ENCODE measurements at places on chromosomes 4 and X.

GRCh38 chr4:148118633-148119032, 323.6 kb downstream of the NR3C2 start:
- DNase-seq = no peak

DNA sequence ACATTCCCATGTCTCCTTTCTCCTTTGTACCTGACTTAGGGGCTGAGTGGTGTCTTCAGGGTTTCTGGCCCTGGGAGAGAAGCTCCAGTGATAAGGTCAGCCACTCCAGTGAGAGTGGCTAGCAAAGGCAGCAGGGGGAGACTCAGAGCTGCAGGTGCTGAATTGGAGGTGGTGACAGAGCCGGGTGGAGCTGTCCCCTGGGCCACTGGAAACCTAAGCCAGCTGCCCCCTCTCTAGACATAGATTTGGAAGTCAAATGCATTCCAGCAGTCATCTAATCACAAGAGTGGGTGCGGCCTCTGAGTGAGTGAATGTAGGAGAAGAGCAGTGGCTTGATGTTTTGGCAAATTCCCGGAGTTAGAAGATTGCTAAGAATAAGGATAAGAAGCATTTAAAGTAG, 28.5 kb downstream of the TRIM2 start:
- no peak for DNase-seq

DNA sequence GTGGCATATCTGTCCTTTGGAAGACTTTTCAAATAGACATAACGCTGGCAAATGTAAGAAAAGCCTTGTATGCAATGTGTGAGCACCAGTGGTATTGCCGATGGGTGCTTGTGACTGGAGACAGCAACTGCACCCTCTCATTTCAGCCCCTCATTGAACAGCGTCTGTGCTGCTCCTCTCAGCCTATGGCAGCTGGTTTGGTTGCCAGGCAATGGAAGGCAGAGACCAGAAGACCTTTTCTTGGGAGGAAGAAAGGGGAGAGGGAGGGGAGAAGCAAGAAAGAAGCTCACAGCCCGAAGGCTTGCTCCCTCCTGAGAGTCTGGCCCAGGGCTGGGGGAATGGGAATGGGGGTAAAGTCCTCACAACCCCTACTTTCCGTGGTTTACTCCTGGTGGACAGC, 20.2 kb downstream of the ZCCHC13 start:
- no peak for DNase-seq

GRCh38 chr4:96649536-96649935, 809.6 kb downstream of the PDHA2 start:
- DNase-seq = no peak

GRCh38 chr4:54539500-54540029, 118.2 kb upstream of the KIT start:
- DNase-seq = no peak

DNA sequence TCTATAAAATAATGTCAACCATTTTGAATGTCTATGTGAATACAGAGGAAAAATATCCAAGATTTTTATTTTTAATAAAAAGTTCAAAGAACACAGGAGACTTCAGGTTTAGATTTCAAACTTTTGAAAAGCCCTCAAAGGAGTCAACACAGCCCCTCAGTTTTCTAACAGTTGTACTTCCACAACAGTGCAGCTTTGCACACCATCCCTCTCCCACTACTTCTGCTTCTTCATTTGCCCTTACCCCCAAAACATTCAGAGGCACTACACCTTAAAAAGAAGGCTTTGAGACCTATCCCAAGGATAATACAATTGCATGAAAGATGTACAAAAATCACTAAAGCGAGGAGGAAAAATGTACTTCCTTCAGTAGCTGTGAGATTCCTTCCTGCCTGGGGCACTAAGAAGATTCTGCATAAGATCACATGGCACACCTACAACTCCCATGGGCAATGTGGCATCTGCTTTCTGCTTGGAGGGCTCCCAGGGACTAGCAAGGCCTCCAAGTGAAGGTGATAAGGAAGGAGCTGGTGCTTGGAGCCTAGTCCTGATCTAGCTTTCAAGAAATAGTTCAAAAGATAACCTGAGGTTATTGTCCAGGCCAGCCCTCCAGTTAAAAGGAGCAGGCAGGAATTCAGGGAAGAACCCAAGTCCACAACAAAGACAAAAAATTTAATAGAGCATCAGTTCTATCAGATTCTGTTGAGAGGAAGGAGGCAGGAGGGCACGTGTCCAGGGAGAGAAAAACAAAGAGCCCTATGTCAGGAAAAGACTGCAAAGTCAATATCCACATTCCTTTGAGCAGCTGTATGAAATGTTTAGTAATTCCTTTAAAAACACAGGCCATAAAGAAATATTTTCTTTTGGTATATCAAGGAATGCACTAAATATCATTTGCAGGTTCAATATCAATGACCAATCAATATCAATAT, 19.1 kb downstream of the ARAP2 start:
- DNase-seq = no peak

DNA sequence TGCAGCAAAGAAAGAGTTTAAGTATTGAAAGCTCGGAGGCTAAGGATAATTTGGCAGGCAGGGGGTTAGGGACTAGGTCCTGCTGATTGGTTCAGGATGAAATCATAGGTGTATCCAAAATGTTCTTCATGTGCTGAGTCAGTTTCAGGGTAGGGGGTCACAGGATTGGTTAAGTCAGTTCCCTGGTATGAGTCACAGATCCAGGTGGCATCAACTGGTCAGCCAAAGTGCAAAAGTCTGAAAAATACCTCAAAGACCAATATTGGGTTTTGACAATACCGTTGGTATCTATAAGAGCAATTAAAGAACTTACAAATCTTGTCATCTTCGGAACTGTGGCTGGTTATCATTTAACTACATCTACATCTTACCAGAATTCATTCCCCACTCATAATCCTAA, 25.6 kb upstream of the PRDM8 start:
- DNase-seq = no peak

- DNase-seq = no peak
Measured at GRCh38 chr4:113446019-113446418, 315.5 kb downstream of the CAMK2D start.

DNA sequence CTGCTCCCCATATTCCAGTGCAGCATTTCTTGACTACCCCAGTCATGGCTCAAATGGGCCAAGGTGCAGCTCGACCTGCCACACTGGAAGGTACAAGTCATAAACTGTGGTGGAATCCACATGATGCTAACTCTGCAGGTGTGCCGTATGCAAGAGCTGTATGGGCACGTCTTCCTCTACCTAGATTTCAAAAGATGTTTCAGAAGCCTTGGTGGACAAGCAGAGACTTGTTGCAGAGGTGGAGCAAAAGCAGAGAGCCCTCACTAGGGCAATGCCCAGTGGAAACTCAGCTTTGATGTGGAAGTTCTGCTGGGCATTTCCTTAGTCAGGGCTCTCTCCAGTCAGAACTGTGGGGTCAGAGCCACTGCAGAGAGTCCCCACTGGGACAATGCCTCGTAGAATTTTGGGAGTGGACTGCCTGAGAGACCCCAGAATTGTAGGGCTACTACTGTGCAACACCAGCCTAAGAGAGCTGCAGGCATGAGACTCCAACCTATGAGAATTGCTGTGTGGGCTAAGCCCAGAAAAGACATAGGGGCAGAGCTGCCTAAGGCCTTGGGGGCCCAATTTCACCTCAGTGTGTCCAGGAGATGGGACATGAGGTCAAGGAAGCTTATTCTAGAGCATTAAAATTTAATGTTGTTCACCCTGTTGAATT, 65.7 kb downstream of the BEX3 start:
- DNase-seq = no peak

GRCh38 chr4:95360906-95361695, 187.7 kb downstream of the UNC5C start:
- no peak for DNase-seq

DNA sequence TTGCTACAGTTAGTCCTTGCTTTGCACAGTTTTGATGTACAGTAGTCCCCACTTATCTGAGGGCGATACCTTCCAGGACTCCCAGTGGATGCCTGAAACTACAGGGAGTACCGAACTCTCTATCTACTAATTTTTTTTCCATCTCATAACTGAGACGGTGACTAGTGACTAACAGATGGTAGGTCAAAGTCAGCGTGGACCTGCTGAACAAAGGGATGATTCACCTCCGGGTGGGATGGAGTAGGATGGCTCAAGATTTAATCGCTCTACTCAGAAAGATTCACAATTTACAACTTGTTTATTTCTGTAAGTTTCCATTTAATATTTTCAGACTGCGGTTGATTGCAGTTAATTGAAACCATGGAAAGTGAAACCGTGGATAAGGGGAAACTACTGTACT, 655.8 kb downstream of the ZNF674 start:
- DNase-seq = no peak

DNA sequence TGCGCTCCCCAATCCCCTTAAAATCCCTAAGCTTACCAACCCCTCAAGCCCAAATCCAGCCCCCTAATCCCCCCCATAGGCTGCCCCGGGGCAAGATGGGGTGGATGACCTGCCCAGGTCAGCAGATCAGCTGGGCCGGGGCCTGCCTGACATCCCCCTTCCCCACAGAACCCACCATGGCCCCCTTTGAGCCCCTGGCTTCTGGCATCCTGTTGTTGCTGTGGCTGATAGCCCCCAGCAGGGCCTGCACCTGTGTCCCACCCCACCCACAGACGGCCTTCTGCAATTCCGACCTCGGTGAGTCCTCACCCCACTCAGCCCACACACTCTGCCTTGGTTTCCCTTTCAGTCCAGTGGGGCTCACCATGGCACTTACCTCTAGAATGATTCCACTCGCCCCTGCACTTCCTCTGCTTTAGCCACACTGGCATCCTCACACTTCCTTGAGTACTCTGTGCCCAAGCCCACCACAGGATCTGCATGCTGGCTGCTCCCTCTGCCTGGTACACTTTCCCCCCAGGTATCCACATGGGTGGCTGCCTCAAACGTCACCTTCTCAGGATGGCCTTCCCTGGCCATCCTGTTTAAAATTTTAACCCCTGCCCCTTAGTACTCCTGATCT, 1.1 kb downstream of the TIMP1 start:
- no peak for DNase-seq

GRCh38 chrX:138788771-138789170, 77.3 kb upstream of the FGF13 start:
- DNase-seq = no peak

DNA sequence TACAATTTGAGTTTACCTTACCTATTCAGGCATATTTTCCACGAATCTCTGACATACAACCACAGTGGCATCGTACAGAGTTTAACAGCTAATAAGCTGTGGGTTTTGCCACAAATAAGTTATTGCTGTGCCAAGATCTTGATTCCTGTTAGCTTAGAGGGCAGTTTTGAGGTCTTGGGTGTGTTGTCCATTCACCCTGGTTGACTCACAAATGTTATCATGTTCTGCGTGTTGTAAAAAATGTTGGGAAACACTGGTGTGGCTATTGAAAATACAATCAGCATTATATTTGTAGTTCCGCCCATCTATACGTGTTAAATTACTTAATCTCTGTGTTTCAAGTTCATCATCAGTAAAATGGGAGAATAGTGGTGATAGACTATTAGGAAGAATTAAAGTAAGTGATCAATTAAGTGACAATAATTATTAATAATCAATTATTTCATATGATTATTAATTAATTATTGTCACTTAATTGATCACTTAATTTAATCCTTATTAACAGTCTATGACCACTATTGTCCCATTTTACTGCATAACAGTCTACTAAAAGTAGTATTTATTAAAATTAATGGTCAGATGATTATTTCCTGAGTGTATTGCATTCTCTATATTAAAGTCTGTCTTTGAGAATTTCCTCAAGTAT, 96.3 kb downstream of the TMA16 start:
- DNase-seq = no peak

- DNase-seq = no peak
Measured at GRCh38 chr4:175351473-175351872, 433.3 kb downstream of the ADAM29 start.

DNA sequence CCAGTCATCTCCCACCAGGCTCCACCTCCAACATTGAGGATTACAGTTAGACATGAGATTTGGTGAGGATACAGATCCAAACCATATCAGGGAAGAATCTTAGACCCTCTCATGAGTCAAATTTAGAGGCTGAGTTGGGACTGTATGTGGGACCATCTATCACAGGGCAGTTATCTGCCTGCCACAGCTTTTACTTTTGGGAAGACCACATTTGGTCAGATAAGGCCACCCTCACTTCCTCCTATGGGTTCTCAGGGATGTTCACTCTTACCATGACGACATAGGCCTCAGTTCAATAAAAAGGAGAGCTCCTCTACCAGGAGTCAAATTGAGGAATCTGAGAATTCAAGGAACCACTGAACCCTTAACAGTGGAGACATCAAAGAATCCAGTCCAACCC, 2.1 kb downstream of the MAGEB2 start:
- DNase-seq = no peak

GRCh38 chr4:185412412-185412811, 13.4 kb downstream of the UFSP2 start:
- DNase-seq = no peak

GRCh38 chr4:1085404-1085799, 28.0 kb downstream of the RNF212 start:
- no peak for DNase-seq

- DNase-seq = no peak
Measured at GRCh38 chr4:5127556-5127955, 76.3 kb downstream of the STK32B start.

GRCh38 chrX:94401426-94401825, 727.4 kb downstream of the FAM133A start:
- no peak for DNase-seq

- no peak for DNase-seq
Measured at GRCh38 chr4:146255874-146256273, 41.5 kb downstream of the REELD1 start.

GRCh38 chr4:128827296-128827695, 17.8 kb downstream of the JADE1 start:
- DNase-seq = no peak

DNA sequence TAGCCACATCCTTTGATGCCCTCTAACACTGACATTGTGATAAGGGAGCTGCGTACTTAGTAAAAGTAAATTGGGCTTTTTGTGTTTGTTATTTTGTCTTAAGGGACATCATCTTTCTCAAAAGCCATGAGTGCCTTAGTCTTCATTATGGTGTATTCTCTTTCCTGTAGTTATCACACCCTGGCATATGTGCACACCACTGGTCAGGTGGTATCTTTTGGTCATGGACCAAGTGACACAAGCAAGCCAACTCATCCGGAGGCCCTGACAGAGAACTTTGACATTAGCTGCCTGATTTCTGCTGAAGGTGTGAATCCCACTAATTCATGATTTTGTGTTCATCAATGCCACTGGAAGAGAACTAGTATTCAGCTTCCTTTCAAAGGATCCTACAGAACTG, 18.0 kb downstream of the HERC6 start:
- DNase-seq = no peak

GRCh38 chrX:29461039-29461438, 754.3 kb upstream of the MAGEB2 start:
- DNase-seq = no peak

- no peak for DNase-seq
Measured at GRCh38 chr4:169690787-169691186, 67.0 kb downstream of the HPF1 start.

DNA sequence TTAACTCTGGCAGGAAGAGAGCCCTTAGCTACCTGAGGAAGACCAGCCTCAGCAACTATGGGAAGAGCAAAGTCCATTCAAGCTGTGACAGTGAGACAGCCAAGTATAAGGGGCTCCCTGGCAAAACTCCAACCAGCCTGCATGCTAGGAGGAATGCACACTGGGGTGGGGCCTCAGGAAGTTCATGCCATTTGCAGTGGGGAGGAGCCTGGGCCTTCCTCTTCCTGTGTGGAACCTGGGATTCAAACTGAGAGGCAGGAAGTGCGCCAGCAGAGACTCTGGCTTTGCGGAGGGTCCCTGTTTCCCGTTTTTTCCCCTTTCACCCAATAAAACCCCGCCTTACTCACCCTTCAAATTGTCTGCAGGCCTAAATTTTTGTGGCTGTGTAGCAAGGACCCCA, 33.0 kb downstream of the TFDP3 start:
- no peak for DNase-seq

GRCh38 chr4:73080789-73081188, 11.3 kb upstream of the COX18 start:
- DNase-seq = no peak

Measured in urinary bladder (tissue), 4 donors.